ENCODE measurements at places on chromosomes 5 and 9. TPM values are rescaled to one million over a fixed set of nuclear protein-coding genes. Genes with fewer than 3 reads are reported as not detected.

DNA sequence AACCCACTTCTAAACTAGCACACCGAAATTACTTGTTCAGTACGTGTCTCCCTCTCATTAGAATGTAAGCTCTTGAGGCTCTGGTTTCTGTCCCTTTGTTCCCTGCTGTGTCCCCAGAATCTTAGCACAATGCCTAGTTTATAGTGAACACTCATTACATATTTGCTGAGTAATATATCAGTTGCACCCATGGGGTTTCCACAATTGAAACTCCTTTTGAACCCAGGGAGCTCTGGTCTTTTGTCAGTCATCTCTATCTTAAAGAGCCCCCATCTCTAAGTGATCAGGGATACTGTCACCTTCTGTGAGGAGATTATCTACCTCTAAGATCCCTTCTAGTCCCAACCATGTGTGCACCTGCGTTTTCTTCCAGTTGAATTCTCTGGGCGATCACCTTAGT lies 12.8 kb downstream of the CAMK4 start:
- no peak for DNase-seq

DNA sequence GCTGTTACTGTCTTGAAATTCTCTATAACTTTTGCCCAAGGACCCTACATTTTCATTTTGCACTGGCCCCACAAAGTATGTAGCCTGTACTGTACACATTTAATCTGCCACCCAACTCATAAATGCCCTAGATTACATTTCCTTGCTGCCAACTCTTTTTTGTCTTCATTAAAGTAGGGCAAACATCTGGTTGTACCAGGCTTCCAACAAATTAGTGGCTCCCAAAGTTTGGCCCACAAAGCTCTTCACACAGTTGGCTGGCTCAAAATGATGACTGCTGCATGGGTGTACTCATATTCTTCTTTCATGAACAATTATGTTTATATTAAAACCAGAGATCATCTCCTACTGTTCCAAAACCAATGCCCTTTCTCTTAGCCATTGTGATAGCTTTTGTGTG lies 45.3 kb downstream of the GNA14 start:
- no peak for DNase-seq

DNA sequence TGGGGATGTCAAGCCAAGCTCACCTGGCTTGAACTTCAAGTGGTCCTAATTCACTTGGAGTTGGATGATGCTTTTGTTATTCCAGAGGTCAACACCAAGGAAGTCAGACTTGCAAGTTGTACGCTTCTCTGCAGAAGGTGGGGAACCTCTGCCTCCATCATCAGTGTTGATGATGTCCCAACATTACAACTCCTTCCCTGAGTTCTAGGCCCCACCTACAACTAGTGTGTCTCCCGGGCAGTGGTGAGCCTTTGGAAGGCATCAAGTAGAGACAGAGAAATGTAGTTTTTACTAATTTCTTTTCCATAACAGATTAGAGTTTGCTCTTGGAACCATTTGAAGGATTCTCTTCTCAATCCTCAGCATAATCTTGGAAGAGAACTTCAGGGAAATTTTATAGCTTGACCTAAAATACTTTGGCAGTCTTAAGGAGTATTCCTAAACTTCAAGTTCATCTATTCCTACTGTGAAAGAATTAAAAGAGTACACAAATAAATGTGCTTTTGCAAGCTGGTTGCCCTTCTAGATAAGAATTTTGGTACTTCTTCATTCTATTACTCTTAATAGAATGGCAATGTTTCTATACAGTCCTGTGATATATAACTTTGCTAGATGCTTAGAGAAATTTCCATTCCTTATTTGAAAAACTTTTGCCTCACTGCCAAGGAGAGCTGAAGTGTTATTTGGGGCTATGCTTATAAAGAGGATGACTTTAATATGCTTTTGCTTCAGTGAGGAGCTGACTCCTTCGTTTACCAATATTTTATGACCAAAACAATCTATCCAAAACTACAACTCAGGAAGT lies 12.0 kb downstream of the MAMDC2 start:
- DNase-seq = no peak

- no peak for DNase-seq
Observed at GRCh38 chr9:34592895-34593601, 3.5 kb upstream of the CNTFR start.

DNA sequence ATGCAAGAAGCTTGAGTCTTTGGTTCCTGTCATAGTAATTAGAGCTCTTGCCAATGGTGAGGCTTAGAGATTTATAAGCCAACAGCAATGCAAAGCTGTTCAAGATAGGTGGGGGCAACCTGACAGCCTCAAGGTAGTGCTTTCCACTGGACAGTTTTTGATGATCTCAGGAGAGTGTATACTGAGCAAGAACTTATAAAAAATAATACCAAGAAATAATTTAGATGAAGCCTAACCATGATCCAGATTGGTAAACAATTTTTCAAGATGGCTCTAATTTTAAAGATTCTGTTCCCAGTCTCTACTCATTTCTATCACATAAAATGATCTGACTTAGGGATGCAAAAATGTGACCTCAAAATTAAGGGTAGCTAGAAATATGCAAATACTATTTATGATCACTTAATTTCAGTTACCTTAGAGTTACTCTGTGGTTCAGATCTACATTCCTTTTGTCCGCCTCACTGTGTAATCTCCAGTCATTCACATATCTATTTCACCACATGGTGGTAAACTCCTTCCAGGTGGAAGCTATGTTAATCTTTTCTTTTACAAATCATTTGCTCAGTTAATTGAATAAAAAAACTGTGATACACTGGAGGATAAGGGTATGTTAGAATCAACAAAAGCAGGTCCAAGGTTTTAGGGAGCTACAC lies 1228.0 kb upstream of the C9orf72 start:
- DNase-seq = no peak

DNA sequence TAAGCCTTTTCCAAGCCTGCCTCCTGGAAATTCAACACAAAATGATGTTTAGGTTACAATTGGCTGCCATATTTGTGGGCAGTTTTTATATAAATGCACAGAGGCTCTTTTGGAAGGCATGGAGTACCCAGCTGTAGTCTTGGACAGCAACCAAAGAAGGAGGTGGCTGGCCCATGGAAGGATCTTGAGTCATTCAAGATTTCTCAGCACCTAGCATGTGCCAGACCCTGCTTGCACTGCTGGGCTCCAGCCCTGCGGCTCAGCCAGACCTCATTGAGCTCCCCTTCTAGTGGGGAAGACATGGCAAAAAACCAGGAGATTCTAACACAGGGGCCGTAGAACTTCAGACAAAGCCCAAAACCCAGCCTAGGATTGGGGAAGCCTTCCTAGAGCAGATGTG lies 22.1 kb downstream of the JADE2 start:
- DNase-seq = no peak

- no peak for DNase-seq
Observed at GRCh38 chr5:22751536-22751935, 101.6 kb downstream of the CDH12 start.

- peak; percentile 42 for DNase-seq
Observed at GRCh38 chr5:129459450-129459776, 685 bp upstream of the ADAMTS19 start.

DNA sequence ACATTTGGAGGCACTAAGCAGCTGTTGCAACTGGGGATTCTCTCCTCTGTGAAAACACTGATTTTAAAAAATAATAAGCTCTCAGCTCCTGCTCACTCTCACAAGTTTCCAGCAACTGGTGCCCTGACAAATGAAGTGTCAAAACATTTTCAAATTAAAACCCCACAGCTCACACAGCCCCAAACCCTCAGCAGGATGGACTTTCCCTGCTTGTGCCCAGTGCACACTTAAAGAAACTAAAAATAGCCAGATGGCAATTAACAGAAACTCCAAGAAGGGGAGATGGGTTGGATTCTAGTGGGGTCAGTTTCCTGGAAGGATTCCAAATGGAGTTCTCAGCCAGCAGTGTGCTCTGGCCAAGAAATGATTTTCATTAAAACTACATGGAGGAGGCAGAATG lies 163.0 kb upstream of the PUM3 start:
- no peak for DNase-seq

DNA sequence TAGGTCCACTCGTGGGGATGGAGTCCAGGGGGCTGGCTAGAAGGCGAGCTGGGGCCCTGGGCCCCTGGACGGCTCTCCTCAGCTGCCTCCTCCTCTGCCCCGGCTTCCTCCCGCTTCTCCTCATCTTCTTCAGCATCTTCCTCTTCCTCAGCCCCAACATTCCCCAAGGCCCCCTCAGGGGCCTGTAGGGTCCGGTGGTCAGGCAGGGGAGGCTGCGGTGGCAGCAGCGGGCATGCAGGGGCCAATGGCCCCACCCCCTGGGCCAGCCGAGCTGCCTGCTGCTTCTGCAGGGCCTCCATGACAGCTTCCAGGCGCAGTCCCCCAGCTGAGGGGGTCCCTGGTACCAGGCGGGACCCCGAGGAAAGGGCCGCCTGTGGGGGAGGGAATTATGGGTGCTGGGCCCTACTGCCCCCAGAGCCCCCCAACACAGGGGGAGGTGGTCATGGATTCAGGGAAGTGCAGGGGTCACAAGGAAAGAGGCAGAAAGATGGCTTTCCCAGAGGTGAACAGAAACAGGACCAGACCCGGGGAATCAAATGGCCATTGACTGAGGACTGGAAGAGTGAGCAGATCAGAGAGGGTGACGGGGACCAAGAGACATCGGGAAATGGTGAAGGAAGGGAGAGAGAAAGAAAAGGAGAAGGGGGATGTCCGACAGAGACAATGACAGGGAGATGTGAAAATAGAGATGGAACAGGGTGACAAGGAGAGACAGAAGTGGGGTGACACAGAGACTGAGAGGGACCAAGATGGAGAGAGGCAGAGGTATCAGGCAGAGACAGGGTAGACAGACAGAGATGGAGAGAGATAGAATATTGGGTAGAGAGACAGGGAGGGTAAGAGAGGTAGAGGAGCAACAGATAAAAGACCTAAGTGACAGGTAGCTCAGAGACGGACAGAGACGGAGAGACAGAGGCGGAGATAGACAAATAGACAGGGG lies 880 bp downstream of the ARID3C start:
- no peak for DNase-seq

EEIG1 gene
- 75.9 TPM for total RNA-seq

GHR gene
- total RNA-seq = 3.7 TPM

PPIC gene
- total RNA-seq = 46.1 TPM

HAVCR2 gene
- total RNA-seq = 14.6 TPM

DPYSL3 gene
- total RNA-seq = 19.1 TPM

RORB gene
- total RNA-seq = 0.41 TPM

SLC4A9 gene
- 2.5 TPM for total RNA-seq

LHX2 gene
- not detected for total RNA-seq

Data from kidney (tissue), 22 donors.